ENCODE measurements at places on chromosomes 1 and 21. TPM values are rescaled to one million over a fixed set of nuclear protein-coding genes. Genes with fewer than 3 reads are reported as not detected.

The RUSC1 gene
- total RNA-seq, result 27.4 TPM

DNA sequence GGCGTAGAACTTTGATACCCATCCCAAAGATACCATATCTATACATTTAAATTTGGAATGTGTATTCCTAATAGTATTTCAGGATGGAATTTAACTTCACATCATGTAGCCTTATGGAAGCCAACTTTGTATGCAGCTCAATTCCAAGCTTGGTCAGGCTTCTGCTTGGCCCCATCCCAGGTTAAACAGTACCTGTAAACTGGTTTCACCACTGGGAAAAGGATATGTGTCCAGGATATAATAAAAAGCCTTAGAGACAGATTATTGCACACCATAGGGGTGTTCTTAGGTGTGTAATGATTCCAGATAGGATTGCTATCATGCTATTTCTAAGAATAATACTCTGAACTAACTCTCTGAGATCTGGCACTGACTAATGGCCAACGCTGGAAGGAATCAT lies 28.1 kb downstream of the ADAM30 start:
- H3K27me3 ChIP-seq, result no peaks in the 10 kb centered on the region
- H3K36me3 ChIP-seq, result no peaks in the 10 kb centered on the region
- H3K27ac ChIP-seq, result no peak overlapping the region
- H3K4me3 ChIP-seq, result no peak overlapping the region

The SLC6A9 gene
- total RNA-seq, result 16.6 TPM

GRCh38 chr1:154940651-154941194 lies 4.2 kb upstream of the PMVK start:
- H3K36me3 ChIP-seq, result peaks cover 12% of the 10 kb centered on the region
- no peak for DNase-seq
- peaks cover 36% of the 10 kb centered on the region for H3K4me1 ChIP-seq
- no peak overlapping the region for H3K4me3 ChIP-seq
- no peak overlapping the region for H3K27ac ChIP-seq

GRCh38 chr1:195964516-195964915 lies 643.7 kb downstream of the KCNT2 start:
- H3K27ac ChIP-seq, result no peak overlapping the region
- DNase-seq, result no peak
- no peak overlapping the region for H3K4me3 ChIP-seq
- H3K36me3 ChIP-seq, result no peaks in the 10 kb centered on the region
- H3K27me3 ChIP-seq, result no peaks in the 10 kb centered on the region

DNA sequence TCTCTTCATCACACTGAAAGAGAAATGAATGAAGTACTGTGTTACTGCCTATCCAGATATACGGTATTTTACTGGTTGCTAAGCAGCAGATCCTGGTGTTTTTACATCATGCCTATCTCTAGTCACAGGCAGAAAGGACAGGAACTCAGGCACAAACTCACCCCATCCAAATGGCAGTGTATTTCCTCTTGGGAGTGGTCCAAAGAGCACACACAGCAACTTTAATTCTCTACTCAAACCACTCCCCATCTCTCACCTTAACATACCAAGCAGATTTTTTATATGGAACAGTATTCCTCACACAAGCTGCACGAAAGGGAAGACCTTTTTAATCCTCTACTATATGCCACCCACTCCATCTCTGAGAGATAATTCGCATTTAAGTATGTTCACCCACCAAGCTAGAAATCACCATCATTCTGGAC lies 27.3 kb downstream of the EIF4G3 start:
- no peaks in the 10 kb centered on the region for H3K27me3 ChIP-seq
- H3K4me1 ChIP-seq, result no peaks in the 10 kb centered on the region
- H3K4me3 ChIP-seq, result no peak overlapping the region

DNA sequence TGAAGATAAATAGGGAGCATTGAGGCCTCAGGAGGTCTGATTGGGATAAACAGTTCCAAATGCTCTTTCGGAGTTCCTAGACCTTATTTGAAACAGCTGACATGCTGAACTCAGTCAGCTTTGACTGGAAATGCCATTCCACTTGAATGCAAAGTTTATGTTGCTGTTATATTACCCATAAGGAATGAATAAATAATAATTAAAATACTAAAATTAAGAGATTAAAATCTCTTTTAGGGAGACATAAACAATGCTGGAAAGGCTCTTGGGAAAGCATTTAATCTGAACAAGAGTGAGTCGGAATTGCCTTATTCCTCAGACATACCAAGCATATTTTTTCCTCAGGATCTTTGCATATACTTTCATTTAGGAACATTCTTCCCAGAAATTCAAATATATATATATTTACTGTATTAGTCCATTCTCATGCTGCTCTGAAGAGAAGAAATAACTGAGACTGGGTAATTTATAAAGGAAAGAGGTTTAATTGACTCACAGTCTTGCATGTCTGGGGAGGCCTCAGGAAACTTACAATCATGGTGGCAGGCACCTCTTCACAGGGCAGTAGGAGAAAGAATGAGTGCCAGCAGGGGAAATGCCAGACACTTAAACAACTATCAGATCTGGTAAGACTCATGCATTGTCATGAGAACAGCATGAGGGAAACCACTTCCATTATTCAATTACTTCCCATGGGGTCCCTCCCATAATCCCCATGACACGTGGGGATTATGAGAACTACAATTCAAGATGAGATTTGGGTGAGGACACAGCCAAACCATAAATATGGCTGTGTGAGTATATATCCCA lies 318.2 kb upstream of the PLXNA2 start:
- H3K4me3 ChIP-seq, result no peak overlapping the region
- no peaks in the 10 kb centered on the region for H3K27me3 ChIP-seq
- no peak for DNase-seq
- no peaks in the 10 kb centered on the region for H3K36me3 ChIP-seq
- no peaks in the 10 kb centered on the region for H3K4me1 ChIP-seq
- H3K27ac ChIP-seq, result no peak overlapping the region

The ITGB2 gene
- 41.0 TPM for total RNA-seq

The INAVA gene
- total RNA-seq, result 0.33 TPM

- no peak overlapping the region for H3K4me3 ChIP-seq
- no peak overlapping the region for H3K27ac ChIP-seq
- no peaks in the 10 kb centered on the region for H3K4me1 ChIP-seq
- DNase-seq, result no peak
Measured at GRCh38 chr1:36411674-36412648, 14.3 kb upstream of the LSM10 start.

DNA sequence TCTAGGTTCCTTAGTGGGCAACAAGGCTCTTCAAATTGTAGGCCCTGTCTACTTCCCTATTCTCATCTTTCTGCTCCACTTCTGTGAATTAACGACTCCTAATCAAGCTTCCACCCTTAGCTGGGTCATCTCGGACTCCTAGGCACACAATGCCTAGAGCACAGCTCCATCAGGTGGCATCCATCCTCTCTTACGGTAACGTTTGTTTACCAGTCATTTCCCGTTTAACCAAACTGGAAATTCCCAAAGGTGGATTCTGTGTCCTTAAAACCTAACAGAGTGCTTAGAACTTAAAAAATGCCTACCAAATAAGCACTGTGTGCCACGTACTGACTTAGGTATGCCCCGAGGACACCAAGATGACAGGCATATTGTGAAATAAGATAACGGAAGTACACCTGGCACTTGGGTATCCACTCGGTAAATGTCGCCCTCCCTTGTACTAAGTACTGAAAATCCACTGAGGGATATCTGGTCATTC lies 1.5 kb downstream of the PARP1 start:
- H3K27me3 ChIP-seq, result no peaks in the 10 kb centered on the region
- H3K27ac ChIP-seq, result peak overlapping the region; percentile 93
- peak overlapping the region; percentile 86 for H3K4me3 ChIP-seq
- peaks cover 56% of the 10 kb centered on the region for H3K4me1 ChIP-seq

The OLFML3 gene
- total RNA-seq, result 118 TPM

- peak overlapping the region; percentile 99 for H3K27ac ChIP-seq
- no peaks in the 10 kb centered on the region for H3K27me3 ChIP-seq
- H3K36me3 ChIP-seq, result peaks cover 45% of the 10 kb centered on the region
- DNase-seq, result no peak
- H3K4me3 ChIP-seq, result peak overlapping the region; percentile 35
Measured at GRCh38 chr1:37478890-37479254, 4.5 kb downstream of the ZC3H12A start.

GRCh38 chr1:190663962-190664361 lies 186.3 kb upstream of the BRINP3 start:
- no peaks in the 10 kb centered on the region for H3K4me1 ChIP-seq
- no peaks in the 10 kb centered on the region for H3K36me3 ChIP-seq
- H3K27ac ChIP-seq, result no peak overlapping the region

GRCh38 chr1:103492003-103492625 lies 33.4 kb upstream of the RNPC3 start:
- no peak overlapping the region for H3K27ac ChIP-seq
- no peak overlapping the region for H3K4me3 ChIP-seq
- no peaks in the 10 kb centered on the region for H3K4me1 ChIP-seq
- no peaks in the 10 kb centered on the region for H3K27me3 ChIP-seq
- no peaks in the 10 kb centered on the region for H3K36me3 ChIP-seq

The ZBTB8B gene
- total RNA-seq, result under 0.01 TPM

GRCh38 chr1:222894331-222894730 lies 79.5 kb downstream of the DISP1 start:
- H3K27ac ChIP-seq, result no peak overlapping the region
- DNase-seq, result no peak
- no peaks in the 10 kb centered on the region for H3K36me3 ChIP-seq

GRCh38 chr1:156268336-156268735 lies 14.3 kb downstream of the SMG5 start:
- no peak overlapping the region for H3K27ac ChIP-seq
- H3K36me3 ChIP-seq, result peaks cover 99% of the 10 kb centered on the region
- no peaks in the 10 kb centered on the region for H3K4me1 ChIP-seq
- H3K27me3 ChIP-seq, result no peaks in the 10 kb centered on the region
- DNase-seq, result no peak

- H3K4me3 ChIP-seq, result peak within 1 kb of the TSS; percentile 36
- H3K27me3 ChIP-seq, result peaks cover 75% of the 10 kb centered on the region
- no peaks in the 10 kb centered on the region for H3K36me3 ChIP-seq
- DNase-seq, result peak; percentile 63
- H3K4me1 ChIP-seq, result peaks cover 17% of the 10 kb centered on the region
Measured at GRCh38 chr1:202710070-202711045, at the start of gene SYT2. SYT2 (minus strand) TSS chr1:202710454; CDS start chr1:202605772, 104,682 bp downstream.

The TRIM17 gene
- total RNA-seq, result not detected

The NBPF26 gene
- total RNA-seq, result 6.1 TPM

- H3K4me3 ChIP-seq, result no peak overlapping the region
- H3K27me3 ChIP-seq, result no peaks in the 10 kb centered on the region
- DNase-seq, result no peak
- H3K4me1 ChIP-seq, result no peaks in the 10 kb centered on the region
Measured at GRCh38 chr1:204769997-204770396, 84.5 kb upstream of the LRRN2 start.

The FAM167B gene
- 3.0 TPM for total RNA-seq

The MPZL1 gene
- total RNA-seq, result 52.4 TPM

DNA sequence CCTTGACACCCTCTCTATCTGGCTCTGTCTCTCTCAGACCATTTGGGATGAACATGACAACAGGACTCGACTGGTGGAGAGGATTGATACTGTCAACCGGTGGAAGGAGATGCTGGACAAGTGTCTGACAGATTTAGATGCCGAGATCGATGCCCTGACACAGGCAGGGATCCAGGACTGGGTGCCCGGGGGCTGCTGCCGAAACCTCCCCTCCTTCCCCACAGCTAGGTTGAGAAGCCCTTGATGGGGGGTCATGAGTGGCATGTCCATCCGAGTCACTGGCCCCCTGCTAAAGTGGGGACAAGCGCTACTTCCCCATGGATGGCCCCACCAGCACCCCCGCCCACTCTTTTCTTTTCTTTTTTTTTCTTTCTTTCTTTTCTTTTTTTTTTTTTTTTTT lies 1.2 kb downstream of the TEKT2 start:
- H3K4me3 ChIP-seq, result no peak overlapping the region
- H3K27me3 ChIP-seq, result peaks cover 12% of the 10 kb centered on the region
- no peaks in the 10 kb centered on the region for H3K36me3 ChIP-seq
- peak; percentile 51 for DNase-seq
- H3K4me1 ChIP-seq, result peaks cover 29% of the 10 kb centered on the region
- no peak overlapping the region for H3K27ac ChIP-seq

GRCh38 chr21:44407493-44407892 lies 47.8 kb upstream of the LRRC3 start:
- DNase-seq, result no peak
- no peaks in the 10 kb centered on the region for H3K27me3 ChIP-seq
- H3K4me3 ChIP-seq, result no peak overlapping the region
- no peaks in the 10 kb centered on the region for H3K4me1 ChIP-seq
- H3K27ac ChIP-seq, result no peak overlapping the region
- no peaks in the 10 kb centered on the region for H3K36me3 ChIP-seq

GRCh38 chr1:36956570-36956969 lies 77.7 kb downstream of the GRIK3 start:
- H3K4me1 ChIP-seq, result no peaks in the 10 kb centered on the region
- H3K27me3 ChIP-seq, result no peaks in the 10 kb centered on the region
- H3K27ac ChIP-seq, result no peak overlapping the region
- DNase-seq, result no peak
- H3K4me3 ChIP-seq, result no peak overlapping the region

The TEX38 gene
- not detected for total RNA-seq

GRCh38 chr21:18384771-18385170 lies 18.8 kb downstream of the TMPRSS15 start:
- no peaks in the 10 kb centered on the region for H3K4me1 ChIP-seq
- no peak for DNase-seq
- no peak overlapping the region for H3K27ac ChIP-seq
- no peak overlapping the region for H3K4me3 ChIP-seq
- H3K27me3 ChIP-seq, result no peaks in the 10 kb centered on the region

The PRKAA2 gene
- total RNA-seq, result 27.2 TPM

DNA sequence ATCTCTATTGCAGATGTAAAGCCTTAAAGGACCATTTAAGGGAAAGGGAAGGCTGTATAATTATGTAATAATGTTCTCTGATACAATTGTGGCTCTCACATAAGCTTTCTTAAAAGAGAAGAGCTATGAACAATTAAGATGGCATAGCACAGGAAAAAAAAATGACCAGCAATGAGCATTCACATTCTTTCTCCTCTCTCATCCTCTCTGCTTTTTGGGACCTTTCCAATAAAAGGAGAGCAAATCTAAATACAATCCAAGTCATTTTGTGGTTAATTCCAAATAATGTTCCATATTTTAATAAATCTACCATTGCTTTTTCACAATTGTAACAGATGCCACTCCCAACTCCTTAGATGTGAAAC lies 23.5 kb downstream of the SMYD3 start:
- no peaks in the 10 kb centered on the region for H3K27me3 ChIP-seq
- peaks cover 14% of the 10 kb centered on the region for H3K4me1 ChIP-seq
- H3K27ac ChIP-seq, result no peak overlapping the region
- H3K4me3 ChIP-seq, result no peak overlapping the region

- H3K4me1 ChIP-seq, result peaks cover 22% of the 10 kb centered on the region
- H3K27me3 ChIP-seq, result no peaks in the 10 kb centered on the region
- DNase-seq, result peak; percentile 55
- H3K27ac ChIP-seq, result peak overlapping the region; percentile 93
Measured at GRCh38 chr1:150267896-150268295, 920 bp downstream of the APH1A start.

DNA sequence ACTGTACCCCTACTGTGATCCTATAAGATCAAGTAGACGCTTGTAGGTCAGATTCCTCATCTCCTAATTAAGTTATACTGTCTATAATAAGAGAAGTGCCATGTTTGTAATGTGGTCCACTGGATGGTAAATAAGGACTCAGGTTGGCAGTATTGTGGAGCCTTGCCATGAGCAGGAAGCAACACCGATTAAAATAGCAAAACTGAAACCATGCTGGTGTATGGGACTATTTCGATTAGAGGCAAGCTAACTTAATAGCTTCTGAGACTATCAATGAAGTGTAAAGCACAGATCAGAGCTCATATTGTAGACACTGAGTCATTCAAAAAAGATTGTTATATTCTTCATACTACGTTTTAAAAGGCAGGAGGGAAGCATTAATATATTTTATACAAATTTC lies 348.8 kb downstream of the HHAT start:
- H3K4me3 ChIP-seq, result no peak overlapping the region
- H3K27ac ChIP-seq, result no peak overlapping the region
- H3K4me1 ChIP-seq, result no peaks in the 10 kb centered on the region
- no peak for DNase-seq
- H3K36me3 ChIP-seq, result no peaks in the 10 kb centered on the region
